Ascending aorta (tissue), 2 donors: ENCODE measurements at places on chromosomes 6 and 20.
A peak's percentile ranks its signal among the peaks of the same experiment; 100 is the strongest.

- DNase-seq, result no peak
These were observed 275.0 kb downstream of the KHDC1L start for GRCh38 chr6:72950114-72950860.

DNA sequence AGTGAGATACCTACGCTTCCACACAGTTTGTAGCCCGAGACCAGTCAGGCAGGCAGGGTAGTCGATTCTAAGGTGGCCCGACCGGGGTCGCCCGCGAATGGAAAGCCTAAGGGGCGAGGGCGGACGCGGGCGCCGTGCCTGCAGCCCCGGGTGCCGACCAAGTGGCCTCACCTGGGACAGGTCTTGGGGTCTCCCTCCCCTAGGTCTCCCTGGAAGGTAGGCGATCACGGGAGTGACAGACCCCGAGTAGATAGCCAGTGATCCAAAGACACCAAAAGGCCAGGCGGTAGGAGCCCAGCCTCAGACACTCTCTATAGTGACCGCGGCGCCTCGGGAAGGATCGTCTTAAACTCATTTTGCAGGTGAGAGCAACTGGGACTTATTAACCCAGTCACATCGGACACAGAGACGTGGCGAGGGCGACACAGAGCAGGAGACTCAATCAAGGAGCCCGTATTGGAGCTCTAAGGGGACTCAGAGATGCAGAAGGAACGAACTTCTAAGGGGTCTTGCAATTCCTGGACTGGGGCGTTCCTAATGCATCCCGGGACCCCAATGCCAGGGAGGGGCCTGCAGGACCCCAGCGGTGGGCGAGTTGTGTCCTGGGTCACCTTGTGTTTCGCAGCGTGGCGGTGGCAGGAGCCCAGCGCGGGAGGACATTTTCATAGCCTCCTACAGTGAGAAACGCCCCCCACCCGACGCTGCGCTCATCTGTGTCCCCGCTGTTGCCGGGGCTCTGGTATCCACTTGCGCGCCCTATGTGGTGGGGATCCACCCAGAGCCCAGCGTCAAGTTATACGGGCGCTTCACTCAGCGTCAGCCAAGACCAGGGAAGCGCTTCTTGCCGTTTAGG, 2.1 kb upstream of the VSX1 start:
- no peak for DNase-seq

GRCh38 chr20:63215101-63216040, 560 bp downstream of the YTHDF1 start:
- DNase-seq, result no peak

- no peak for DNase-seq
These were observed 344.6 kb downstream of the ZFAND3 start for GRCh38 chr6:38164131-38164481.

DNA sequence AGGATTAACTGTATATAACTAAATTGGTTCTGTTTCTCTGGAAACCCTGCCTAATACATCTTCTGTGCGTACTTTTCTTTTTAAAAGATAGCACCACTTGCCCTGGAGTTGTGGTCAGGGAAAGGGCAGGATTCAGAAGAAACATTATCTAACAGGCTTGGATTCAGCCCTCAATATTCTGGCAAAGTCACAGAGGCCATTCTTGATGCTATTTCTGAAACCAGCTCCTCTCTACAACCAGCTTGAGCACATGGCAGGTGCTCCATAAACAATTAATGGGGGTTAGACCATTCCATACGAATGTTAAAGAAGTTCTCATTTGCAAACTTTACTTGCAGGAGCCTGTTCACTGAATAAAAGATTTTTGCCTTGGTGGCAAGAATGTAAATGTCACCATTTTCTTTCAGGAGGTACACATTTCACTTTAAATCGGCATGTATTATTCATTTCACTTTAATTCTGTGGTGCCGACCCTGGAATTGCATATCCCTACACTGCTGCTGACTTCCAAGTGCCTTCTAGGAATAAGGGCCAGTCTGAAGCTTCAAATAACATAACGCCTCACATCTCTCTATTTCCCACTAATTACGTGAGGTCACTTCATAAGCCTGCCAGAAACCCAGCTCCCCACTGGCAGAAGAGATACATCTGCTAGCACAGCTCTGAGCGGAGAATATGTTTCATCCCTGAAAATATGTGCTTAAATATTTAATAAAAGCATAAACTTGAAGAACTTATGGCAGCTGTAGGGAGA, 248.7 kb downstream of the ADGRG6 start:
- no peak for DNase-seq

DNA sequence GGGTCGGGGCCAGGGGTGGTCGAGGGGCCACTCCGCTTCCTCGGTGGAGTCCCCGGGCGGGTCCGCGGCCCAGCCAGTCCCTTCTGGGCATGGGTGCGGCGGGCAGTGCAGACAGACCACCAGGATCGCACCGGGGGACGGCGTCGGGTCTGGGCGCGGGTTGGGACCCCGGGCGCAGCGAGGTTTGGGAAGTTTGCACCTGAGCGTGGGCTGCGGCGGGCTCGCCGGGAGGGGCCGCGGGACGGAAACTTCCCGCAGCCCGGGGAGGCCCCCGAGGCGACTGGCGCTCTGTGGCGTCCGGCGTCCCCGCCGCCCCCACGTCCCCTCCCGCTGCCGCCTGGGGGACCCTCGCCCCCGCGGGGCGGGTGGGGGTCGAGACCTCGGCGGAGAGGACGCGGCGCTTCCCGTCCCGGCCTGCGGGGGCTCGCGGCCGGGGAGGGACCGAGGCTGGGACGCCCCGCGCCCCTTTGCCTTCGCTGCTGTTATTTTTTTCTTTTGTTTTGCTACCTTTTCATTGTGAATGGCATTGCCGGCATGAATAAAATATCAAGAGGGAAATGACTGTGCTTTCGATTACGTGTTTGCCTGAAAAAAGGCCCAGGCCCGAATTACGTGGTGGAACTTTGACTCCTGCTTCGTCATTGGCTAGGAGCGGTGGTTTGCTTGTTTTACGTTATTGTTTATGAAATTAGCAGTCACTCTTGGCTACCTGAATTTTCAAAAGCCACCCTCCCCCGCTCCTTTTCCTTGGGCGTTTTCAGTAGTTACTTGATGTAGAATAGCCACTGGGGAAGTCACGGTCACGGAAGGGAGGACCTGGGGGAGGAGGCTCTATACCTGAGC, 703 bp downstream of the SNX9 start:
- DNase-seq, result peak; percentile 83

GRCh38 chr6:26234421-26235301, 130.3 kb upstream of the BTN3A2 start:
- DNase-seq, result no peak

- DNase-seq, result no peak
These were observed 123.8 kb downstream of the RFPL4B start for GRCh38 chr6:112470950-112471349.

DNA sequence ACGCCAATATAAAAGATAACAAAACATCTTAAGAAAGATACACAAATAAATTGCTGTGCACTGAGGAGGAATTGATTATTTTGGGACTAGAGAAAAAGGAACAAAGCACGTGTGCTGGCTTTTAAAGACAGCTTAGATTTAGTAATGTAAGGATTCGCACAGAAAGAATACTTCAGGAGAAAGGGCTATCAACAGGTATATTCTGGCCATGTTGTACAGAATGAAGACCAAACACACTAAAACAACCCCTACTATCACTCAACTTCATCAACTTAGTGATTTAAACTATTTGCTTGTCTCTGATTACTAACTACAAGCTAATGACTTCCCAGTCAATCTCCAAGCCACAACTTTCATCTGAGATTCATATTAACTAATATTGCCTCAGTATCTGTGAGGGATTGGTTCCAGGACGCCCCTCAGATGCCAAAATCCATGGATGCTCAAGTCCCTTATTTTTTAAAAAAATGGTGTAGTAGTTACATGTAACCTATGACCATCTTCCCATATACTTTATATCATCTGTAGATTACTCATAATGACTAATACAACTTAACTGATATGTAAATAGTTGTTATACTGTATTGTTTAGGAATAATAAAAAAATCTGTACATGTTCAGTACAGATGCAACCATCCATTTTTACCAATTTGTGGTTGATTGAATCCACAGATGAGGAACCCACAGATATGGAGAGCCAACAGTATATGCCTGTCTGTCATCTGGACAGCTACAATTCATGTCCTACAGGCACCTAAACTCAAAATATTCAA, 4.5 kb downstream of the DEK start:
- DNase-seq, result no peak

GRCh38 chr20:55390791-55391190, 614.5 kb downstream of the CBLN4 start:
- DNase-seq, result no peak

DNA sequence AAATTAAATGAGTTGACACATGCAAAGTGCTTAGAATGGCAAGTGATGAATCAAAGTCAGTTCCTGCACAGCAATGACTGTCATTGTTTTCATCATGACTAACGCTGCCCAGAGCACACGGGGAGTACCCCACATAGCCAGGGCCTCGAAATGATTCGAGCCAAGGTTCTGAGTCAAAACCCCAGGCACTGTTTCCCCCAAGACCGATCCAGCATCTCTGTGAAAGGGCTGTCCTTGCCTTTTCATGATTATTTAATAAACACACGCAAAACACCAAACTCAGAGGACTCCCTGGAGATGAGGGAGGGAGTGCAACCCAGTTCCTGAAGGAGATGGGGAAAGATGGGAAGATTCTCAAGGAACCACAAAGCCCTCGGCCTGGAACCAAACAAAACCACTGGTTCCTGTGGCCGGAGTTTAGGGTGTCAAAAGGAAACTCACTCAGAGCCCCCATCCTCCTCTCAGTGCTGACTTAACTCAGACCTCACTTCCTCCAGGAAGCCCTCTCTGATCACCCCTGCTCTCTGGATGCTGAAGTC, 3.8 kb downstream of the PREX1 start:
- DNase-seq, result no peak

DNA sequence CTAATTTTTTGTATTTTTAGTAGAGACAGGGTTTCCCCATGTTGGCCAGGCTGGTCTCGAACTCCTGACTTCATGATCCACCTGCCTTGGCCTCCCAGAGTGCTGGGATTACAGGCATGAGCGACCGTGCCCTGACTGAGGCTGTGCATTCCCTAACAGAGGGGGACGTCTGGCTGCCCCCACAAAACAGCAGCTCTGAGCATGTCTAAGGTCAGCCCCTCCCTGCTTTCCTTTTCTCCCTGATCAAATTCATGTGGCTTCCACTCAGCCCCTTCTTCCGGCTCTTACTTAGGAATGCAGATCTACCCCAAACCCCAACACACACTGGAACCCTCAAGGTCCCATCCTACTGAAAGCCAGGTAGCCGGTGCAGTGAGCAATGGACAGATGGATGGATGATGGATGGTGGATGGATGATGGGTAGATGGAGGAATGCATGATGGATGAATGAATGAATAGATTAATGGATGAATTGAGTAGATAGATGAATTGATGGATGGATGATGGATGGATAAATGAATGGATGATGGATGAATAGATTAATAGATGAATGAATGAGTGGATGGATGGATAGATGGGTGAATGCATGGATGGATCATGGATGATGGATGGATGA, 91.5 kb upstream of the BHLHE23 start:
- no peak for DNase-seq

DNA sequence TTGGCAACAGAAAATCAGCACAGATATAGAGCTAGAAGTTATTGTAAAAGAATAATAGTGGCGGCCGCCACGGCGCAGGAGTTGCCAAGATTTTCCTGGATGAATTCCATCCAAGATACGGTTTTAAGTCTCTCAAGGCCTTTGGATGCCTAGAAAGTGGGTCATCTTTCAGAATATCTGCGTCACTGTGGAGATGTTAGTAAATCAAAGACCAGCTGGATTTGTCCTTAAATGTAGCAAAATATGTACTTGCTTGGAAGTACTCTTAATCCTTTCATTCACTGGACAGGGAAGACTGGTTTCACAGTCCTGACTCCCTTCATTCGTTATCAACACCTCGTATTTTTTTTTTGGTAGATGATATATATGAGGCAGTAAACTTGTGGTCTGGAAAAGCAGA, 83.0 kb downstream of the SLC22A3 start:
- DNase-seq, result no peak

- DNase-seq, result no peak
These were observed 158.9 kb upstream of the ZNF217 start for GRCh38 chr20:53752583-53752970.

DNA sequence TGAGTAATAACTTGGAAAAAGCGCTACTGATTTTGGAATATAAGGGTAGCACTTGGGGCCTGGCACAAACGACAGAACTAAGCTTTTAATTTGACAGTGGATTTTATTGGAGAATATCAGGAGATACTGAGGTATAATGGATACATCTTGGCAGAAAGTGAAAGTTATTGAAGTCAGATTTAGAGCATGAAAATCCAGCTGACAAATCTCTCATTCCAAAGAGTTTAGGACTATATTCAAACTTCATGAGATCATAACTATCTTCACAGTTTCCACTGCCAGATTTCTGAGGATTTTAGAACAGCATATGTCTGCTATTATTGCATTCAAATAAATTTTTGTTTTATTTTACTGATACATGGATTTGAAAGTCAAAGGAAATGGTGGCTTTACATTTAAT, 132.3 kb upstream of the THEMIS start:
- DNase-seq, result no peak

- peak; percentile 94 for DNase-seq
These were observed 46.5 kb downstream of the ADTRP start for GRCh38 chr6:11732036-11732631.

- DNase-seq, result no peak
These were observed 6.1 kb downstream of the RPL10A start for GRCh38 chr6:35474131-35474941.

DNA sequence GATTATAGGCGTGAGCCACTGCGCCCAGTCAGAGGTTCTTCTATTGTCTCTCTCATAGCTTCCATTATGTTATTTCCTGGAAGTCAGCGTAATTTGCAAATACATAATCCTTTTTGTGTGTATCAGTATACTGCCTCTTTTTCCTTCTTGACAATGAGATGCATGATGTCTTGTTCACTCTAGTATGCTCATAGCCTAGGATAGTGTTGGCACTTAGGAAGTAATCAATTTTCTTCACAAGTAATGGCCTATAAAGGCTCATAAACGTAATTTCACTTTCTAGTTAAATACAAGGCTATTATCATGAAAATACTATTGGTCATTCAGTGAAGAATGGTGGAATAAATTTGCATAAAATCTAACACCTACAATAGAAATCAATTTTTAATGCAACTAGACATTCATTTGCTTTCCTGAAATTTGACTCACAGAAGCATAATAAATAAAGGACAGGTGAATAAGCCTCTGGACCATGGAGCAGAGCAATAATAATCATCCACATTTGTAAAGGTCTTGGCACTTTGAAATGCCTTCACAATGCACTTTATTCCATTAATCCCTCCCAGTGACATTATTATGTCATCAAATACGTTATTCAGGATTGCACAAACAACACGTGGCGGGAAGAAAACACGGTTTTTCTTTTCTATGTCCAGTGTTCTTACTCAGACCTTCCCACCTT, 366.9 kb upstream of the BTBD3 start:
- no peak for DNase-seq

GRCh38 chr6:31927242-31927862, at the start of gene C2:
TSS of gene C2 (plus strand) at chr6:31927717. CDS start at chr6:31927753, 36 bp downstream.
- DNase-seq, result no peak

DNA sequence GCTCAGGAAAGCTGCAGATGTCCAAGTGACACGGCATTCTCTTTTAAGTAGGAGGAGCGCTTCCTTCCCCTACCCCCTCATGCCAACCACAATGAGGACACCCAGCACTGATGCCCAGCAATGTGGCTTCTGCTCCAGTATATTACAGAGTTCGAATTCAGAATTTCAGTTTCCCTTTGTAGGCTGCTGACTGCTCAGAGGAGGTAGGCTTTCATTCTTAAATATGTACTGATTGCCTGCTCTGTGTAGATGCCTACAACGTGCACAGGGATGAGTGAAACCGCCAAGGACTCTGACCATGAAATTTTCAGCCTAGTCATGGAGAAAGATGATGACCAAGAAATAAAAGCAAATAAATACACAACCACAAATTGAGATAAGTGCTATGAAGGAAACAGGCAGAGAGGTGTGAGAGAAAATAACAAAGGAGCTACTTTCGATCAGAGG, 50.9 kb upstream of the TNFAIP3 start:
- DNase-seq, result no peak
